Activated naive CD4-positive, alpha-beta T cell treated with anti-CD3 and anti-CD28 coated beads, Interleukin-2, amount 10 ng/mL, durations not matched to agents 7 days and 5 days (primary cell): ENCODE measurements at places on chromosomes 5 and 9.

- DNase-seq = no peak
- H3K27me3 ChIP-seq = no peaks in the 10 kb centered on the region
- H3K4me1 ChIP-seq = no peaks in the 10 kb centered on the region
- H3K4me3 ChIP-seq = no peak overlapping the region
- no peaks in the 10 kb centered on the region for H3K36me3 ChIP-seq
- no peak overlapping the region for H3K27ac ChIP-seq
Measured at GRCh38 chr5:41522193-41522786, 11.9 kb upstream of the PLCXD3 start.

DNA sequence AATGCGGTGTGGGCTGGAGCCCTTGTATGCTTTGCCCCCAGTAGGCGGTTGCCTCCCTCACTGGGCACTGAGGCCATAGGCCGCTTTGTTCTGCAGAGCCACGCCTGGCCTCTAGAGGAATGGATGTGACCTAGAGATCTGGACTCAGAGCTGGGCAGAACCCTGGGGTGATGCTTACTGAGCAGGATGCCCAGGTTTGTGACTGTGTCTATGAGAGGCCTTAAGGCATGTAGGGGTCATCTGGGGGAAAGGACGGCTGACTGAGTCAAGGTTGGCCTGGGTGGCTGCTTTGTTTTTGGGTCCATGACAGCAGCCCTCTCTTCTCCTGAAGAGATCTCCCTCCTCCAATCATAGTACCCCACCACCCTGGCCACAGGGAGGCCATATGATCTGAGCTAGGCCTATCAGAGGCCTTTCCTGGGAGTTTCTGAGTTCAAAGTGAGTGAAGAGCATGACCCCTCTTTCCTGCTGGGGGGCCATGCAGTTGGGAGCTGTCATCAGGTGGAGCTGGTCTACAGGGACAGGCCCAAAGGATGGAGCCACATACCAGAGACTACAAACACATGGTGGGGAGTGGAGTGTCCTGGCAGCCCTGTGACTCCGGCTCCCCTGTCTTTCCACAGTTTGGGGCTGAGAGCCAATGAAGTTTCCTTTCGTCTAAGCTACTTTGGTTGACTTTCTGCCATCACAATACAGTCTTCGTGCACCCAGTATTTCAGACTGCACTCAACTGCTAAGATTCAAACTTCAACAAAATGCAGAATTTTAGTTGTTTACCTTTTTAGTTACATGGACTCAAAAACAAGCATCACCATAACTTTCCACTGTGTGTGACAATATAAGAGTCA lies 165.4 kb downstream of the AUH start:
- no peak for DNase-seq
- no peak overlapping the region for H3K4me3 ChIP-seq

DNA sequence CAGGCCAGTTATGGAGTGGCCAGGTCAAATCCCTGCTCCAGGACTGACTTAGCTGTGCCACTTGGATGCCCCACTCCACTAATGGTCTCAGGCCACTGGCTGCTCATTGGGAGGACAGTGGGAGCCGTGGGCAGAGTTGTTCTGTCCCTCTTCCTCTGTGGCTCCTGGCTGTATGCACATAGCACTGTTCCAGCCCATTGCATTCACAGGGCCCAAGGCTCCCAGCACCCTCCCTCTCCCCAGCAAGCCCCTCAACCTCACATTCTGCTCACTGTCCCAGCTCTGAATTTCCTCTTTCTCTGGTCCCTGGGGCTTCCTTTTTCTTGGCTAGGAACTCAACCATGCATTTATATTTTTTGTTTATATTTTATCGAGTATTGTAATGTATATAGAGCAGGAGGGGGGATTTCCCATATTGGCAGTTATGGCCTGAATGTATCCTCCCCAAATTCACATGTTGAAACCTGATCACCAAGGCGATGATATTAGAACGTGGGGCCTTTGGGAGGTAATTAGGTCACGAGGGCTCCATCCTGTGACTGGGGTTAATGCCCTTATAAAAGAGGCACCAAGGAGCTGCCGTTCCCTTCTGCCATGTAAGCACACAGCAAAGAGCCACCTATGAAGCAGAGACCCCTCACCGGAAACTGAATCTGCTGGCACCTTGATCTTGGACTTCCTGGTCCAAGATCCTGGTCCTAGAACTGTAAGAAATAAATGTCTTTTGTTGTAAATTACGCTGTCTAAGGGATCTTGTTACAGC lies 17.0 kb upstream of the MVB12B start:
- DNase-seq = no peak
- no peak overlapping the region for H3K27ac ChIP-seq
- H3K27me3 ChIP-seq = peaks cover 27% of the 10 kb centered on the region

DNA sequence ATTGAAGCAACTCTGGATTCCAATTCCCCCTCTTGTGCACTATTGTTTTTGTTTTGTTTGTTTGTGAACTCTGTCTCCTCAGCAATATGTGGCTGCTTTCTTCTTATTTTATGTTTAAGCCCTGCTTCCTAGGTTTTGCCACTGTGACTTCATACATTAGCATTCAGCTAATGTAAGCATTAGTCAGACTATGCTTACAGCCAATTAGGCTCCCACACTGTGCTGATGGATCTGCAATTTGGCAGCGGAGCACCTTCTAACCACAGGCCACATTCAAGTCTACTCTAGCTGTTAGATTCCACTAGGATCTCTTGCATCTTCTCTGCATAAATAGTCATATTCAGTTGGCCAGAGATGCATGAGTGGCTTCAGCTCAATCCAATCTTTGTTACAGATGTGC lies 9.6 kb upstream of the BICD2 start:
- no peak overlapping the region for H3K27ac ChIP-seq
- no peak overlapping the region for H3K4me3 ChIP-seq

GRCh38 chr5:147857302-147858129 lies 21.0 kb upstream of the SCGB3A2 start:
- H3K27ac ChIP-seq = no peak overlapping the region
- H3K36me3 ChIP-seq = no peaks in the 10 kb centered on the region
- H3K27me3 ChIP-seq = no peaks in the 10 kb centered on the region
- no peaks in the 10 kb centered on the region for H3K4me1 ChIP-seq
- peak; percentile 60 for DNase-seq
- H3K4me3 ChIP-seq = no peak overlapping the region

- H3K27ac ChIP-seq = peak overlapping the region; percentile 65
- peaks cover 11% of the 10 kb centered on the region for H3K36me3 ChIP-seq
- DNase-seq = peak; percentile 25
Measured at GRCh38 chr9:117718085-117718484, 13.9 kb downstream of the TLR4 start.

DNA sequence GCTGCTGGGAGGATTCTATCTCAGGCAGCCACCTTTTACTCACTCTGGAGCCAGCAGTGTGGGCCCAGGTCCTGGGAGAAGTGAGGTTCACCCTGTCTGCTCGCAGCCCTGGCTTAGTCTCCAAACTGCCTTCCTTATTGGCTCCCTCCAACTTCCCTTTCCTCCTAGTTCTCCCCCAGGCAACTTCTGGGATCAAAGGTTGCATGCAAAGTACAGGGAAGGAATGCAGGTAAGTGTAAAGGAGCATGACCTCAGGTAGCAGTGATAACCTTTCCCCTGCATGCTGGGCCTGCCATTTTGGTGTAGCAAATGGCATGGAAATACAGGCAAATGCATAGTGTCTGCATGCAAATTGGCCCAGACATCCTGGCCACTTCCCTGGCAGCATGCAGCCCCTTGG lies 53.8 kb upstream of the ARAP3 start:
- peaks cover 36% of the 10 kb centered on the region for H3K27me3 ChIP-seq
- no peaks in the 10 kb centered on the region for H3K4me1 ChIP-seq
- no peak overlapping the region for H3K27ac ChIP-seq
- H3K4me3 ChIP-seq = no peak overlapping the region

DNA sequence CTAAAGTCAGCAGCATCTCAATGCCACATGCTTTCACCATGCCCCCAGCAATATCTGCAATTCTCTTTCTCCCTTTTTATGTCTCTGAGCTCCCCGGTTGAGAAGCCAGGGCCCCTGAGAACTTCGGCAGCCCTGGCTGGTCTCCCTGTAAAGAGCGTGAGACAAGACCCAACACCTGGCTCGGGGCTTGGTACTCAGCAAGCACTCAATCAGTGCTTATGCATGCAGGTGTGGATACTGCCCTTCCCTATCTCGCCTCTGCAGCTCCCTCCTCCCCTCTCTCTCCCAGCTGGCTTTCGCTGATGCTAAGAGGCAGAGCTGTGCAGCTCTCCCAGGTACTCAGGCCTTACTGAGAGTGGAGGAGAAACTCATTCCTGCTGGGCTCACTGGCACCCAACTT lies 41.7 kb upstream of the AKNA start:
- no peak overlapping the region for H3K27ac ChIP-seq
- no peak for DNase-seq
- no peaks in the 10 kb centered on the region for H3K36me3 ChIP-seq
- H3K27me3 ChIP-seq = peaks cover 22% of the 10 kb centered on the region
- H3K4me1 ChIP-seq = peaks cover 4% of the 10 kb centered on the region

GRCh38 chr5:14556015-14556414 lies 25.6 kb upstream of the OTULINL start:
- no peak for DNase-seq
- H3K27ac ChIP-seq = no peak overlapping the region
- no peaks in the 10 kb centered on the region for H3K27me3 ChIP-seq
- peaks cover 20% of the 10 kb centered on the region for H3K4me1 ChIP-seq

DNA sequence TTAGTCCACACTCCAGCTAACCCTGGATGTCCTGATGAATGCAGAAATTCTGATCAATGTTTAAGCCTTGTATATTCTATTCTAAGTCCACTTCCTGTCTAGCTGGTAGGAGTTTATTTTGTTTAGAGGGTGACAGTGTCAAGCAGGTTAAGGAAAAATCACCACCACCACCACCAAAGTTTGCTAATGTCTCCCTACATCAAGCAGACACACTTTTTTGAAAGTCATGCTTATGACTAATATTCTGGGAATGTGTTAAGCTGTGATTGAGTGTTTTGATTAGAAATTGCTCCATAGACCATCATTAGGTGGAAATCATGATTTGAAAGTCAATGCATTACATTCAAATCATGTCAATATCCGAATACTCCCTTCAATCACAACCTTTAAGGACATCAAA lies 1530.1 kb downstream of the MAT2B start:
- no peaks in the 10 kb centered on the region for H3K4me1 ChIP-seq
- H3K4me3 ChIP-seq = no peak overlapping the region
- no peak overlapping the region for H3K27ac ChIP-seq
- H3K27me3 ChIP-seq = no peaks in the 10 kb centered on the region
- H3K36me3 ChIP-seq = no peaks in the 10 kb centered on the region

GRCh38 chr5:179762079-179762780 lies 29.6 kb downstream of the MAML1 start:
- no peak overlapping the region for H3K4me3 ChIP-seq
- peak; percentile 65 for DNase-seq
- peaks cover 12% of the 10 kb centered on the region for H3K36me3 ChIP-seq
- no peaks in the 10 kb centered on the region for H3K27me3 ChIP-seq
- H3K4me1 ChIP-seq = peaks cover 48% of the 10 kb centered on the region

DNA sequence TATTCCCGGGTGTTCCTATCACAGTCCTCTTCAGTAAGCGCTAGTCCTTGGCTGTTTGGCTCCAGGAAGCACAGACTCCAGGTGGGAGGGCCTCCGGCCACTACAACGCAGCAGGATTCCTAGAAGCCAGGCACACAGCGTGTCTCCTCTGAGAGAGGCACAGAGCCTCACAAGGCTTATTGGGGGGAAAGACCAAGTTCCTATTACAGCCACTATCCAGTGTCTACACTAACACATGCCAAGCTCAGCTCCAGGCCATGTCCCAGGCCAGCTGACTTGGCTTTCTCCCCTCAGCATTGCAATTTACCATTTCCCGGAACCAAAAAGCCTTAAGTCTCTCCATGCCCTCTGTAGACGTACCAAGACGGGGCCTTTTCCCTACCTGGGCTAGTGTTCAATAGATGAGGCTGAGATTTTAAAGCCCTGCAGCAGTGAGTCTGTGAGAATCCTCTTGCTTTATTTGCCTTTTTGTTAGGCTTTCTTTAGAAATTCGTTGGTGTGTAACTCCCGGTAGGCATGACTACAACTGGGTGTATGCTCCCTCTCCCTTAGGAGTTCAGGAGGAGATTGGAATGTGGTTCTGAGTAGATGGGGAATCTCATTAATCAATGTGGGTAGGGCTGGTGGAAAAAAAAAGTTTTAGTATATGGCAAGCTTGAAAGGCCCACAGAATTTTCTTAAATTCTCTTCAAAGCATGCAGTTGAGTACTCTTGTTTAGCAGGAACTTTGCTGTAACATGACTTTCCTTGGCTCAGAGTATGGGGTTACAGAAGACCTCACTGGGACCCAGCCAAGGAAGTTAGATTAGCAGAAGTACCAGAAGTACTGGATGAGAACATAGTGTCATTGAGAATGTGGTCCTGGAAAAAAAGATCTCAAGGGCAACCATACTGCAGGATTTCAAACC lies 84.3 kb upstream of the SLC1A3 start:
- no peak overlapping the region for H3K4me3 ChIP-seq
- H3K36me3 ChIP-seq = no peaks in the 10 kb centered on the region
- peaks cover 3% of the 10 kb centered on the region for H3K27me3 ChIP-seq
- H3K4me1 ChIP-seq = no peaks in the 10 kb centered on the region

- peaks cover 34% of the 10 kb centered on the region for H3K36me3 ChIP-seq
- no peak overlapping the region for H3K4me3 ChIP-seq
- H3K27me3 ChIP-seq = no peaks in the 10 kb centered on the region
- DNase-seq = no peak
Measured at GRCh38 chr5:143064676-143065075, 294.5 kb downstream of the ARHGAP26 start.

DNA sequence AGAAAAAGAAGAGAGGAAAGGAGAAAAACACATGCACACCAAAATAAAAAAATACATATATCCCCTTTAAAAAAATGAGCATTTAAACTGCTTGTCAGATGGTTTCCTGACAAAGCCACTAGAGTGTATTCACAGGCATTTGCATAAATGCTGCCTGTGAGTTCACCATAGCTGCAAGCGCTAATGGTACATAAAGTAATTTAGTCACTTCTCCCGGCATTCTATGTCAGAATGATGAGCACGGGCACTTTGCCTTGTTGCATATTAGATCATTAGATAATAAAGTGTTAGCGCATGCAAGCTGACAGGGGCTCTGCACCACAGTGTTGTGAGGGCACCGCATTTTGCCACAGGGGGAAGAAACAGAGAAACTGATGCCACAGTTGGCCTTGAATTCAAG lies 280.6 kb downstream of the EBF1 start:
- no peak overlapping the region for H3K27ac ChIP-seq
- no peak for DNase-seq

GRCh38 chr5:73274121-73274520 lies 101.1 kb downstream of the TMEM174 start:
- H3K4me3 ChIP-seq = no peak overlapping the region
- H3K4me1 ChIP-seq = no peaks in the 10 kb centered on the region
- H3K27ac ChIP-seq = no peak overlapping the region
- no peaks in the 10 kb centered on the region for H3K36me3 ChIP-seq

GRCh38 chr5:173493040-173493439 lies 123.4 kb downstream of the BOD1 start:
- H3K27me3 ChIP-seq = peaks cover 4% of the 10 kb centered on the region
- no peaks in the 10 kb centered on the region for H3K4me1 ChIP-seq
- no peak overlapping the region for H3K27ac ChIP-seq
- no peaks in the 10 kb centered on the region for H3K36me3 ChIP-seq
- DNase-seq = no peak
